ENCODE measurements at places on chromosomes 6 and 20. TPM values are rescaled to one million over a fixed set of nuclear protein-coding genes. Genes with fewer than 3 reads are reported as not detected.

The CD40 gene
- total RNA-seq = 0.05 TPM

DNA sequence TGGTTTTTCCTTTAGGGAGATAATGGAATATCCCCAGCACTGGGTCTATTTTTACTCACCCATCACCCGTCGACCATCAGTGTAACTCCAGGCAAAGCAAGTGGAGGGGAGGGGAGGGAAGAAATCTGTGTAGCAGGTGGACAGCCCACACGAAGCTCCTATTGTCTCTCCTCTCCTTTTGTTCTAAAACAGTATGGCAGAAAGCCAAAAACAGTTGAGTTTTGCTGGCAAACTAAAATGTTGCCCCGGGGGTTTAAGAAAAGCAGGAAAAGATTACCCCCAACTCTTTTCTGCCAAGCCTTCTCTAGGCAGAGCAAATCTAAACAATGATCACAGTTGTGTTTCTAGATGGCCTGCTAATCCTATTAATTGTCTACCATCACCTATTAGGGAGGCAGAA is 89.7 kb downstream of the PREP start:
- no peak overlapping the region for H3K27ac ChIP-seq
- H3K4me1 ChIP-seq = no peaks in the 10 kb centered on the region
- H3K36me3 ChIP-seq = peaks cover 10% of the 10 kb centered on the region
- no peak for DNase-seq
- no peak overlapping the region for H3K4me3 ChIP-seq
- no peaks in the 10 kb centered on the region for H3K27me3 ChIP-seq

- no peaks in the 10 kb centered on the region for H3K36me3 ChIP-seq
- no peak overlapping the region for H3K4me3 ChIP-seq
- H3K27ac ChIP-seq = no peak overlapping the region
- H3K27me3 ChIP-seq = 0 out of 2 replicates have a peak, but pooled peaks cover 3% of the 10 kb centered on the region
- no peak for DNase-seq
Observed at GRCh38 chr6:110486756-110487155, 10.3 kb upstream of the SLC22A16 start.

DNA sequence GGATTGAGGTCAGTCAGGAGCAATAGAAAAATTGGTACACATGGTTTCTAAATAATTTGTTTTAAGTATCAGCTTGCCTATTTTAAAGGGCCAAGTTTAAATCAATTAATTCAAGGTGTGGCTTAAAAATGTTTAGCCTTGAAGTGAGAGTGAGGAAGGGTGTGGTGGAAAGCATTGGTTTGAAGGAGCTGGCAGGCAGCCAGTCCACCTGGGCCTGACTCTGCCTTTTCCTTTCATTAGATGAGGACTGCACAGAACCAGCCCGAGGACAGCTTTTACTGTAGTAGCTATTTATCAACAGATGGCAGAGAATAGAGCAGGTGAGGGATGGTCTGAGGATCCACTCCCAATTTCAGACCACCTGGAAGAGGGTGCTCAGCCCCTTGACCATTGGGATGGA is 42.4 kb downstream of the DHX35 start:
- peaks cover 56% of the 10 kb centered on the region for H3K36me3 ChIP-seq
- no peak overlapping the region for H3K4me3 ChIP-seq
- H3K27ac ChIP-seq = no peak overlapping the region

DNA sequence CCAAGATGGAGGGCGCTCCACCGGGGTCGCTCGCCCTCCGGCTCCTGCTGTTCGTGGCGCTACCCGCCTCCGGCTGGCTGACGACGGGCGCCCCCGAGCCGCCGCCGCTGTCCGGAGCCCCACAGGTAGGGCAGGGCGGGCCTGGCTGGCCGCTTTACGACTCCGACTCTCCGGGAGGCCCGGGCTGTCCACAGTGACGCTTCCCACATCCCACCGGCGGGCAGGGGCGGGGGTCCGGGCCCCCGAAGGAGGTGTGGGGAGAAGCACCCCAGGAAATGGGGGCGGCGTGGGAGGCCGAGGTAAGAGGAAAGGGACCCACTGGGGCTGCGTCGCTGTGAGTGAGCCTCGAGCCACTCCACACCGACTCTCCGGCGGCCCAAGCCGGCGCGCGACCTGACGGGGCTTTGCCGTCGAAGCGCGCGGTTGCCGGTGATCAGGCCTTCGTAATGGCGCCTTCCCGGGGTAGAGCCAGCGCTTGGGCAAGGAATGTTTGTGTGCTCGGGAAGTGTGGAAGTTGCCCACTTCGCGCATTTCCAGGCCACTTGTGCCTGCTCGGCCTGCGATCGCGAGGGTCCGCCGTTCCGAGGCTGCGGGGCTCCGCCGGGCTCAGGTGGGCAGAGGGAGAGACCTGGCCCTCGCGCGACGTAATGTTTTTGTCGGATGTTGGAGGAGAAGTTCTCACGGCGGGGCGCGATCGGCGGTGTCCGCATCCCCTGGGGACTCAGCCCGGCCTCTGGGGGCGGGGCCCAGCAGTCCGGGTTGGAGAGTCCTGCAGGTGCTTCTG is 427 bp downstream of the GINM1 start:
- no peaks in the 10 kb centered on the region for H3K27me3 ChIP-seq
- peaks cover 5% of the 10 kb centered on the region for H3K36me3 ChIP-seq
- DNase-seq = peak; percentile 74
- peak overlapping the region; percentile 96 for H3K4me3 ChIP-seq
- H3K27ac ChIP-seq = peak overlapping the region; percentile 44
- peaks cover 8% of the 10 kb centered on the region for H3K4me1 ChIP-seq

GRCh38 chr6:57102976-57103375 is 13.0 kb downstream of the ZNF451 start:
- no peaks in the 10 kb centered on the region for H3K27me3 ChIP-seq
- H3K36me3 ChIP-seq = peaks cover 82% of the 10 kb centered on the region
- H3K27ac ChIP-seq = no peak overlapping the region
- DNase-seq = no peak
- no peaks in the 10 kb centered on the region for H3K4me1 ChIP-seq
- no peak overlapping the region for H3K4me3 ChIP-seq

DNA sequence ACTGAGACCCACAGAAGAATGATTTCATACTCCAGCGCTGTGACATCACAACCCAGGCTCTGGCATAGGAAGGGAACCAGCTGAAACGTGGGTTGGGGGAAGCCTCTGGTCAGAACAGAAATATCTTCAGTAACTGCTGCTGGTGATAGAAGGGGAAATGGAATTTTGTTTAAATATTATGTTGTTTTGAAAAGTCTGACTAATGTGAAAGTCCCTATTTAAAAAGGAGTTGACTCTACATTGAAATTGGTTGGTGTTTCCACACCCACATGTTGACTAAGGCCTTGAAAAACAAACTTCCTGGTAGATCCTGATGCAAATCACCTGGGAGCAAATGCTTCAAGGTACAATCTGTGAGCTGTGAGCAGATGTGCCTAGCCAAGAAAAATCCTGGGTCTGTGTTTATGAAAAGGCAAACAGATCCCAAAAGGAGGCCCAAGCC is 24.5 kb upstream of the TCP11 start:
- peaks cover 45% of the 10 kb centered on the region for H3K4me1 ChIP-seq
- no peaks in the 10 kb centered on the region for H3K36me3 ChIP-seq
- H3K27ac ChIP-seq = peak overlapping the region; percentile 53
- no peak overlapping the region for H3K4me3 ChIP-seq

The DAAM2 gene
- 0.29 TPM for total RNA-seq

- no peak overlapping the region for H3K4me3 ChIP-seq
- peaks cover 30% of the 10 kb centered on the region for H3K4me1 ChIP-seq
- peak overlapping the region; percentile 80 for H3K27ac ChIP-seq
- DNase-seq = peak; percentile 81
- no peaks in the 10 kb centered on the region for H3K27me3 ChIP-seq
Observed at GRCh38 chr6:46044881-46045617, 29.4 kb upstream of the CLIC5 start.

- no peaks in the 10 kb centered on the region for H3K36me3 ChIP-seq
- no peak overlapping the region for H3K27ac ChIP-seq
- H3K4me3 ChIP-seq = peak overlapping the region; percentile 30
Observed at GRCh38 chr6:142047934-142048592, 84.7 kb upstream of the GJE1 start.

DNA sequence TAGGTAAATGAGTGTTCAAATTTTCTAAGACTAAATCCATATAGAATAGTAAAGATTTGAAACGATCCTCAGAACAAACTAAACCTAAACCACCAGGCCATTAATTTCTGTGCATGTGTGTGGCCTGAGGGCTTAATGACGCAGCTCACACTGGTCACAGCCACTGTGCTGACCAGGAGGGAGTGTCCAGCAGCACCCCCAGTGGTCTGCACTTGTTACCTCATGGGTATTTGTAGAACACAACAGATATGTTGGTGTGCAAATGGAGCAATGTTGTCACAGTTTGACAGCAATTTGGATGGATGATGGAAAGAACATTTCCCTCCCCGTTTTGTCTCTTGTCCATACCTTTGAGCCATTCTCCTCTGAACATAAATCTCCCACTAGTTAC is 122.4 kb upstream of the EXOC2 start:
- no peaks in the 10 kb centered on the region for H3K27me3 ChIP-seq
- H3K4me1 ChIP-seq = 0 out of 2 replicates have a peak, but pooled peaks cover 4% of the 10 kb centered on the region
- H3K27ac ChIP-seq = no peak overlapping the region
- H3K36me3 ChIP-seq = no peaks in the 10 kb centered on the region
- no peak overlapping the region for H3K4me3 ChIP-seq
- DNase-seq = peak; percentile 52

GRCh38 chr6:130161683-130162404 is 60.9 kb downstream of the SAMD3 start:
- H3K27me3 ChIP-seq = no peaks in the 10 kb centered on the region
- no peak overlapping the region for H3K4me3 ChIP-seq
- H3K4me1 ChIP-seq = no peaks in the 10 kb centered on the region
- H3K27ac ChIP-seq = no peak overlapping the region
- DNase-seq = no peak
- H3K36me3 ChIP-seq = no peaks in the 10 kb centered on the region

The CLDN20 gene
- total RNA-seq = not detected

The TRAPPC3L gene
- total RNA-seq = 0.06 TPM

DNA sequence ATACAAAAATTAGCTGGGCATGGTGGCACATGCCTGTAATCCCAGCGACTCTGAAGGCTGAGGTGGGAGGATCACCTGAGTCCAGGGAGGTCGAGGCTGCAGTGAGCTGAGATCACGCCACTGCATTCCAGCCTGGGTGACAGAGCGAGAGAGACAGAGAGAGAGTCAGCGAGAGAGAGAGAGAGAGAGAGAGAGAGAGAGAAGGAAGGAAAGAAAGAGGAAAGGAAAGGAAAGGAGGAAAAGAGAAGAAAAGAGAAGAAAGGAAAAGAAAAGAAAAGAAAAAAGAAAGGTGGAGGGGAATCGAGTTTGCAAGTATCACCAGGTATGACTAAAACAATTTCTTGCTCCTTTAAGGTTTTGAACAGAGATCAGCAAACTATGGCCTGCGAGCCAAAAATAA is 152.3 kb downstream of the BTBD9 start:
- DNase-seq = no peak
- H3K27me3 ChIP-seq = no peaks in the 10 kb centered on the region
- H3K4me3 ChIP-seq = no peak overlapping the region
- H3K4me1 ChIP-seq = no peaks in the 10 kb centered on the region
- no peaks in the 10 kb centered on the region for H3K36me3 ChIP-seq

DNA sequence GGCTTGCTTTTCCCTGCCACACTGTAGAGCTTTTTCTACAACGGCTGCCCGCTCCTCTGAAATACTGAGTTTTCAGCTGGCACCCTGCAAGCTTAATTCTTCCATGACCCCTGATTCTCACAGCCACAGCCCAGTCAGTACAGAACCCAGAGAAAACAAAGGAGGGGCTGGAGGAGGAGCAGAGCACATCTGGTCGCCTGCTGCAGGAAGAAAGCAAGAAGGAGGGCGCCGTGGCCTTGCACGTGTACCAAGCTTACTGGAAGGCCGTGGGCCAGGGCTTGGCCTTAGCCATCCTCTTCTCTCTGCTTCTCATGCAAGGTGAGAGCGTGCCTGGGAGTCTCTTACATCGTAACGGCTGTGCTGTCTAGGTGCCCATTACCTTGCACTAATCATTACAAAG is 11.3 kb downstream of the DLK2 start:
- H3K36me3 ChIP-seq = peaks cover 31% of the 10 kb centered on the region
- no peaks in the 10 kb centered on the region for H3K27me3 ChIP-seq
- DNase-seq = no peak
- H3K27ac ChIP-seq = no peak overlapping the region
- H3K4me3 ChIP-seq = no peak overlapping the region

DNA sequence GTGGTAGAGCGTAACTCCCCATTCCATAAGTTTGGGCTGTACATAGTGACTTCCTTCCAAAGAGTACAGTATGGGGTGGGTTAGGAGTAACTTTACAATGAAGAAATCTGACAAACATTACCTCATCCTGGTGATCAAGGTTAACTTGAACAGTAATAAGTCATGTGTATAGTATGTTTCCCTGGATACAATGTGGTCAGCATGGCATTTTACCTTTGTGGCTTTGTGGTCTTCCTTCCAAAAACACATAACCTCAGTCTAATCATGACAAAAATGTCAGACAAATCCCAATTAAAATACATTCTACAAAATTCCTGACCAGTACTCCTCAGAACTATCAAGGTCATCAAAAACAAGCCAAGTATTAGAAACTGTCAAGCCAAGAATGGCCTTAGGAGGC is 225.1 kb downstream of the UBE3D start:
- peaks cover 24% of the 10 kb centered on the region for H3K4me1 ChIP-seq
- H3K27ac ChIP-seq = no peak overlapping the region
- H3K4me3 ChIP-seq = no peak overlapping the region
- H3K27me3 ChIP-seq = no peaks in the 10 kb centered on the region

- no peaks in the 10 kb centered on the region for H3K36me3 ChIP-seq
- 0 out of 2 replicates have a peak, but pooled peaks cover 2% of the 10 kb centered on the region for H3K27me3 ChIP-seq
- no peak within 1 kb of the TSS for H3K27ac ChIP-seq
- peaks cover 14% of the 10 kb centered on the region for H3K4me1 ChIP-seq
- 0 out of 2 replicates have a peak within 1 kb of the TSS, but pooled peaks have one; percentile 11 for H3K4me3 ChIP-seq
Observed at GRCh38 chr6:110357664-110358552, at the start of gene METTL24. TSS of gene METTL24 (minus strand) at chr6:110358349. CDS start at chr6:110358272, 77 bp downstream.

DNA sequence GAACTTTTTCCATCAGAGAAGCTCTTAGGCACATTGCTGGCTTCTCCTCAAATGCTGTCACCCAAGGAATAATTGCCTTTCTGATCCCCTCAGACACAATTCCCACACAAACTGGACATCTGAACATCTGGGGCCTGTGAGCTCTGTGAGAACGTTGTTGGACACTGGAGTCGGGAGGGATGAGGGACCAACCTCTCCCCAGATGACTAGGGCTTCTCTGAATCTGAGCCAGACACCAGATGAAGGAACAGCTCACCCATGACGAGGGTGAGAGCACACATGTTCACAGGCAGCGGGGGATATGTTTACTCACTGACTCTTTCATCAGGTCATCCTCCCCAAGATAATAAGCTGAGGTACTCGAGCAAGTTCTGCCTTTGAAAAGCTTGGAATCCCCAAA is 283.9 kb upstream of the SUPT3H start:
- H3K27ac ChIP-seq = no peak overlapping the region
- H3K4me1 ChIP-seq = peaks cover 18% of the 10 kb centered on the region
- H3K36me3 ChIP-seq = no peaks in the 10 kb centered on the region
- no peak for DNase-seq
- no peaks in the 10 kb centered on the region for H3K27me3 ChIP-seq

The RSPH9 gene
- not detected for total RNA-seq

DNA sequence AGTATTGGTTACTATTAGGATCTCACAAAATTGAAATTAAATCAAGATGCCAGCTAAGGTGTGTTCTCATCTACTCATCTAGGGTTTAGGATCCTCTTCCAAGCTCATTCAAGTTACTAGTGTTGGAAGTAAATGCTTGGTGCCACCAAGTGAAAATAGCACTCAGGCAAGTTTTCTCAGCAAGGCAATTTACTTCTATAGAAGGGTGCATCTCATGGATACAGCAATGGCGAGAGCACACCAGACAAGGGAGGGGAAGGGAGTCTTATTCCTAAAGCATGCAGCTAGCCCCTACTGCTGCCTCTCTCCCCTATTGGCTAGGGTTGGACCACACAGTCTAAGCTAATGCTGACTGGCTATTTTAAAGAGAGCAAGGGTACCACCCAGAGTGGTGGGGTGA is 23.0 kb upstream of the FAM8A1 start:
- no peaks in the 10 kb centered on the region for H3K36me3 ChIP-seq
- no peak overlapping the region for H3K4me3 ChIP-seq
- H3K27me3 ChIP-seq = no peaks in the 10 kb centered on the region
- no peak overlapping the region for H3K27ac ChIP-seq

The CCN2 gene
- total RNA-seq = 292 TPM

The SLC52A3 gene
- total RNA-seq = not detected
